ENCODE measurements at places on chromosomes 1 and 21.
A peak's percentile ranks its signal among the peaks of the same experiment; 100 is the strongest.

DNA sequence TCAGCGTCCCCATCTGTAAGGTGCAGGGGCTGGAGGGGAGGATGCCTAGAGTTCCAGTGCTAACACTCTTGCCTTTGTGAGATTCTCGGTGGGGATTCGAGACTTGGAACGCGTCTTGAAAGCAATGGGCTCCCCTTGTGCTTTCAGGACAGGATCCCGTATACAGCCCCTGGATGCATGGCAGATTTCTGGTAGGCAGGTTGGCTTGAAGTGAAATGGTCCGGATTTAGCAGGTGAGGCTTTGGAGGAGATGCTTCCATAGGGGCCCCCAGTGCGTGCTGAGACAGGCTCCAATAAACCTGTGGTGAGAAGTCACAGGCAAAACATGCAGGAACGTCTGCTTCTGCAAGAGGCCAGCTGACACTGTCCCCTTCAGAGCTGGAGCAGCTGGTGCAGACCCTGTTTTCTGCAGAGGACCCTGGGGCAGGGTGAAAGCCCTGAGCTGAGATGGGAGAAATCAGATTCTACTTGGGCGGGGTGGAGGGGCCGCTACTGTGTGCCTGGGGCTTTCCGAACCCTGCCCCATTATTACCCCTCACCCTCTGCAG is 270.4 kb downstream of the PTPRU start:
- DNase-seq, result no peak

GRCh38 chr21:26798856-26799751 is 46.1 kb downstream of the ADAMTS1 start:
- no peak for DNase-seq

DNA sequence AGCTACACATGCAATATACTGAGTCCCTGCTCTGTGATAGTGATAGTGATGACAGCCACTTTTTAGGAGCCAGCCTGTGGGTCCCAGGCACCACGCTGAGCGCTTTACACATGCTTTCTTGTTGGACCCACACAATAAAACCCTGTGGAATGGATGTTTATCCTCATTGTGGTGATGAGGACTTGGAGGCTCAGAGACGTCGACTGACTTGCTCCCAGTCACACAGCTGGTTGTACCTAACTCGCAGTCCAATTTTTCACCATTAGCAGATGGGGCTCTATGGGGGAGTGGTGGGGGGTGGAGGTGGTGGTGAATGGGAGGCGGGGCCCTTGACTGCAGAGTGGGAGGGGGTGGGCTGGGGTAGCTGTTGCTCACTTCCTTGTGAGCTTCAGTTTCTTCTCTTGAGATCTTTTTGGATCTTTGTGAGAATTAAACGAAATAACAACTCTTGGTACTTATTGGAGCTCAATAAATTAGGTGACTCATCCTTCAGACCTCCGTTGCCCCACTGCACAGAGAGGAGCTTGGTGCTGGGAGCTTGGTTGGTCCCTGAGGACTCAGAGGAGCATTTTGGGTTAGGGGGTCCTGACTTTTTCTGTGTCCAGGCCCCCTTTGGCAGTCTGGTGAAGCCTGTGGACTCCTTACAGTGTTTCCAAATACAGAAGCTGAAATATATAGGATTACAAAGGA is 61.8 kb upstream of the CD1D start:
- no peak for DNase-seq

DNA sequence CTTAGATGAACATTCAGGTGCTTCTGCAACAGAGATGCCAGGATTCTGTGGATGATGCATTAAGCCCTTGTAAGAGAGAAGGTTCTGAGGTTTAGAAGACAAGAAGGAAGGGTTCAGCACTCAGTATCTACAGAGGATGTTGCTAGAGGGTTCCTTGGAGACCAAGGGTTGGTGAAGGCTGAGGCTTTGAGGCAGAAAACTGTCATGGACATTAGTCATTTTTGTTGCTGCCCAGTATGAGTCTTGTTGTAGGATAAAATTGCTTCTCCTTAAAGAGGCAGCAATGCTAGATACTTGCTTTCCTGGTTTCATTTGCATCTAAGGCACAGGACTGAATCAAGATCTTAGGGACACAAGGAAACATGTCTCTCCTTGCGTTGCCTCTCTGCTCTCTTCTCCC is 319.4 kb upstream of the NFIA start:
- no peak for DNase-seq

GRCh38 chr1:203480525-203481084 is 5.0 kb downstream of the PRELP start:
- peak; percentile 18 for DNase-seq

- no peak for DNase-seq
Observed at GRCh38 chr1:29756085-29756484, 519.8 kb downstream of the PTPRU start.

DNA sequence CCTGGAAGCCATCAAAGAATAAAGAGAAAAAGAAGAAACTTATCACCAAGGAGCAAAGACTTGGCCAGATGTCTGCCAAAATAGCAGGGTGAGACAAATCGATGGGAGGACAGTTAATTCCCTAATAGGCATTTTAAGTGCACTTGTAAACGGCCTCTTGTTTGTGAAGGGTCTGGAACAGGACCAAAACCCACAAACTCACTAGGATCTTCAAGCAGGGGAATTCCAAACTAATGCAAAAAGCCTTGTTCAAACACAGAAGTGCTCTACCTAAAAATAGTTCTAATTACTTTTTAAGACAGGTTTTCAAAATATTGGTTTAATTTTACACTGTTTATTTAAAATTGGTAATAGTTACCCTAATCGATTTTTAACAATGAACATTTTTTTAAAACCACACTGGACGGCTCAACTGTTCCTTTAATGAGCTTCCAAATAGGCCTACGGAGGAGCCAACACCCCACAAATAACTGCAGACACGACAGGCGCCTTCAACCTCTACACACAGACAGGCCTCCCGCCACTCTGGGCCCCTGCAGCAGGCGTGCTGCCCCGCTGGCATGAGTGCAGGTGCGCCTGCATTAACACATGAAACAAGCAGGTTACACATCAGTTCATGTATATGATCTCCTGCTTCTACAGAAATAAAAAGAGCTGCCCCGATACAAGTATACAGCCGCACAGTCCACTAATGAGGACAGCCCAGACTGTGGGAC is 15.8 kb downstream of the UBE2G2 start:
- DNase-seq, result no peak
